ENCODE measurements at places on chromosomes 16 and 17. TPM values are rescaled to one million over a fixed set of nuclear protein-coding genes. Genes with fewer than 3 reads are reported as not detected.

Gene UTS2R
- total RNA-seq, result not detected

Gene RCVRN
- under 0.01 TPM for total RNA-seq

Gene PNMT
- not detected for total RNA-seq

Gene CDT1
- 1.2 TPM for total RNA-seq

Gene LPCAT2
- total RNA-seq, result 29.1 TPM

Gene NAGS
- total RNA-seq, result 1.1 TPM

Gene HBA1
- total RNA-seq, result not detected

Gene STX1B
- 0.97 TPM for total RNA-seq

Gene MPP2
- 3.4 TPM for total RNA-seq

Gene HOXB6
- 3.9 TPM for total RNA-seq

Gene UNC45B
- total RNA-seq, result not detected

Gene CLEC18B
- not detected for total RNA-seq

Gene G6PC1
- not detected for total RNA-seq

Gene TRIM25
- total RNA-seq, result 28.9 TPM

Gene WSCD1
- total RNA-seq, result under 0.01 TPM

Gene KLHL10
- total RNA-seq, result 0.12 TPM

Gene TP53TG3C
- total RNA-seq, result not detected

Gene CCL16
- total RNA-seq, result not detected
